ENCODE measurements at places on chromosomes 5 and 9.

DNA sequence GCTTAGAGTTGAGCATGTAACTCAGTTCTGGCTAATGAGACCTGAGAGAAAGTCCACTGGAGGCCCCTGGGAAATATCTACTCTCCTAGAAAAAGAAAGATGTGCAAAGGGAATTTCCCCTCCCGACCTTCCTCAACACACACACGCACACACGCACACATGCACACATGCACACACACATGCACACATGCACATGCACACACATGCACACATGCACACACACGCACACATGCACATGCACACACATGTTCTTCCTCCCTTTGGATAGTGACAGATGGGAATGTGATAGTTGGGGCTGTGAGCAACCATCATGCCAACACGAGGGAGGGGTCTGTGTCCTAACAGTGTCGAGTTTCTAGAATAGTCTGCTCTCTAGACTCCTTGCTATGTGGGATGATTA is 148.2 kb upstream of the EGFLAM start:
- H3K4me1 ChIP-seq = no peaks in the 10 kb centered on the region
- no peak for DNase-seq

DNA sequence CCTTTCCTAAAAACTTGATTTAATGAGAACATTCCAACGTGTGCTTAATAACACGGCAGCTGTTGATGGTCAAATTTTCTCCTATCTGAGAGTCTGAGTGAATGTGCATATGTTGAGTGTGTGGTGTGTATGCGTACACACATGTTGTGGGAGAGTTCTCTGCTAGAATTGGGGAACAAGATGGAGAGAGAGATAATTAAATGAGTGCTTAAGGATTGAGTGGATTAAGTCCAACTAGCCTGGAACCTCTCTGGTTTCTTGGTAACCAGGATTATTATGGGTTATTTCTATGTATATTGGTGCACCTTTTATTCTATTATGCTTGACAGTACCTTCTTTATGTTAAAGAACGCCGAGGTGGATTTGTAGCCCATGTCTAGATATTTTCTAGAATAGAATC is 36.4 kb upstream of the TNFAIP8 start:
- peak overlapping the region; percentile 19 for H3K4me3 ChIP-seq
- H3K27ac ChIP-seq = peak overlapping the region; percentile 81
- no peak for DNase-seq
- H3K27me3 ChIP-seq = no peaks in the 10 kb centered on the region
- H3K4me1 ChIP-seq = peaks cover 95% of the 10 kb centered on the region

DNA sequence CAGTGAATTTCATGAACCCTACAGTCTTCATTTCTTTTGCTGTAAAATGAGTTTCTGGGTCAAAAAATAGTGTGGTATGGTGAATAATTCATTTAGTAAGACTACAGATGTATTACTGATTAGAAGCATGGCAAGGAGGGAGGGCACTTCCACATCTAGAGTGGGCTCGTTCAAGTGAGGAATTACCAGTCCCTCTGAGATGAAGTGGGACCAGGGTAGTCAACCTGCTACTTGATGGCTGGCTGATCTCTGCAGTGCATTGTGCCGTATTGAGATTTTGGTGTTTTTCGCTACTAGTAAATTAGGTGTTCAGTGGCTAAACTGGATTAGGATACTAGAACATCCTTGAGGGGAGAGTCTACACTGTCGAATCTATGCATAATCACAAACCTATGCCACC is 10.8 kb downstream of the CDC37L1 start:
- no peaks in the 10 kb centered on the region for H3K27me3 ChIP-seq
- peaks cover 41% of the 10 kb centered on the region for H3K36me3 ChIP-seq
- peaks cover 14% of the 10 kb centered on the region for H3K4me1 ChIP-seq
- no peak overlapping the region for H3K27ac ChIP-seq

DNA sequence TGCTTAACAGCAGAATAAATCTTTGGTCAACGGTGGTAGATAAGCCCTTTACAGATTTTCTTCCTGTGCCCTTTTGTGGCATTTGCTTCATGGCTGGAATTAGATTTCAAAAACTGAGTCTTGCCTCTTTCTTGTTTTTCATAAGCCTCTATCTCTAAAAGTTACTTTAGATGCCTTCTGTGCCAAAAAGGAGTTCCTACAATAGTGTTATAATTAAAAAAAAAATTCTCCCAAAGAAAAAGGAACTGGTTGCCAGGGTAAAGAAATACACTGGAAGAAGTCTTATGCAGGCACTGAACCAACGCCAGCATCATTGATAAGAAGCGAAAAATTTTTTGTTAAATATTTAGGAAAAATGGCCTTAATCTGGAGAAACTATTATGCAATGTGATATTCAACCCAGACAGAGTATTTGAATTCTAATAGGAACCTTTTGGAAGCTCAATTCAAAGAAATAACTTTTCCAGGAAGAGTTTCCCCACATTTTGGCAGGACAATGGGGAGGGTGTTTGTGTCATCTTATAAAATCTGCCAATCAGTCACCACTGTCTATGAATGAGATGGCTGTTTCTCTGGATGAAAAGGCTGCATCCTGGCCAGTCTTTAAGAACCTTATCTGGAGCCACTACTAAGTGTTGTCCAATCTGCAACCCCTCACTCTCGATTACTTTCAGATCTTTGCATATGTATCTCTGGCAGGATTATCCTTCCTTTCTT is 608.1 kb downstream of the PDE4D start:
- H3K36me3 ChIP-seq = no peaks in the 10 kb centered on the region
- DNase-seq = no peak
- no peak overlapping the region for H3K4me3 ChIP-seq
- no peak overlapping the region for H3K27ac ChIP-seq

DNA sequence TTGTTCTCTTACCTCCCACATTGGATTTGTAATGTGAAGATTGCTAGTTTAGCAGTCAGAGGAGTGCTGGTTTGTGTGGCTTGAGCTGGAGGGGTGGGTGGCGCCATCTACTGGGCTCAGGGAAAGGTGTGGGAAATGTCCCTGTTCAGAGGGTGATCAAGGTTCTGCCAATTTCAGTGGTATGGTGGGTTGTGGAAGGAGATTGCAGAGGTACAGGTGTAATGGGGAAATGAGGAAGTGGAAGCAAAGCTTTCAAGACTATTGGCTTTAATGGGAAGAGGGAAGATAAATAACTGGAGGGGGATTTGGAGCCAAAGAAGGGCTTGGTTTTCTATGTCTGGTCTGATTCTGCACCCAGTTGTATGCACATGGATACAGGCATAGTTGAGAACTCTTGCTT is 76.4 kb downstream of the OSMR start:
- H3K4me3 ChIP-seq = no peak overlapping the region
- DNase-seq = peak; percentile 58
- H3K27me3 ChIP-seq = peaks cover 26% of the 10 kb centered on the region
- no peaks in the 10 kb centered on the region for H3K36me3 ChIP-seq
- H3K27ac ChIP-seq = no peak overlapping the region

GRCh38 chr9:68777070-68777763 is 72.2 kb downstream of the PIP5K1B start:
- H3K27ac ChIP-seq = no peak overlapping the region
- no peak overlapping the region for H3K4me3 ChIP-seq
- H3K27me3 ChIP-seq = peaks cover 5% of the 10 kb centered on the region

DNA sequence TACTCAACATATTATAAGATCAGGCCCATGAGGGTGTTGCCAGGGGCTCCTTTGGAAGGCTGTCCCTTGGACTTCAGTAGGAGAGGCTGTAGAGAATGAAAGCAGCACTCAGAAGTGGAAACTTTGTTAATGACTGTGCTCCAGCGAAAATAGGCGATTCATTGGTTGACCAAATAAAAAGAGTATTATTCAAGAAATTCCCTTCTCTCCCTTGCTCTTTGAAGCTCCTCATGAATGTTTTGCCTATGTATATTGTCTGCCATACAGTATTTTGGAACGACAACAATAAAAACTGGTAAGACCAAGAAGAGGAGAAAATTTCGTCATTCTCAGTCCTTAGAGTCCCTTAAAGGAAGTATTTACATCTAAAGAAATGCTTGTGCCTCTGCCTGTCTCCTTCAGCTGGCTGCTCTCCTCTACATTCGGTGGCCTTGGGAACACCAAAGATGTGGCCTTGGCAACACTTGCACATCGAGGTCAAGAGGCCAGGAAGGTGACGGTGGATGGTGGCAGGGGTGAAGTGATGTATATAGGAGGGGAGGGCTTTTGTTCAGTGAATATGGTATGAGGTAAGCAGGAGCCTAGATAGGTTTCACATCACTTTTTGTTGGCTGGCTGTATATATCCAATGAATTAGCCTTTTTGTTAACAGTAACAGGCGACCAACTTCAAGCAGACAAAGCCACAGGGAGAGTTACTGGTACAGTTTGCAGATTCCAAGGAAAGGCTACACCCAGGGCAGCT is 95.0 kb upstream of the ACTBL2 start:
- H3K27me3 ChIP-seq = peaks cover 5% of the 10 kb centered on the region
- DNase-seq = no peak
- no peak overlapping the region for H3K27ac ChIP-seq
- no peaks in the 10 kb centered on the region for H3K36me3 ChIP-seq

DNA sequence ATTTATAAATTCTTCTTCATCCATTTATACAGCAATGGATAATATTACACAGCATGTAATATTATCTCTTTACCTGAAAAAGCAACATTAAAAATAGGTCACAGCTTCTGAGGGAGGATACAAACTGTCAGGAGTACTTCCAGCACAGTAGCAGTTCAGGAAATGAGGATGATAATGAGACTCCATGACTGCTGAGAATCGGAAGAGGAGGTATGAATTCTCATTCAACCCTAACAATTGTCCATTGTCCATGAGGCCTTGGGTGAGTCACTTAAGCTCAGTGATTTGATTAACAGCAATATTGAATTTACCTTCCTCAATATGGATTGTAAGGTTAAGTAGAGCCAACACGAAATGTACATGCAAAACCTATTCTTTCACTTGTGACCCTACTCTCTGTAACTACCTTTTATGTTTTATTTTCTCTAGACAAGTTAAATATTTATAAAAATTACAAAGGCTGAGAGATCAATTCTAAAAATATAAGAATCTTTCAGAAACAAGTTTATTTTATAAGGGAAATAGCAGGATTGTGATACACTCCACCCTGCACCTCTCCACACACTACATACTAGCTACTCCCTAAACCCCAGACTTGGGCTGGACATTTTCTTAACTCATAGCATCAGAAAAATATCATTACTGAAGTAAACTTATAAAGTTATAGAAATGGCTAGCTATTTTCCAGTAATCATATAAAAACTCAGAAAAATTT is 159.1 kb upstream of the ACOT12 start:
- H3K27me3 ChIP-seq = no peaks in the 10 kb centered on the region
- no peak overlapping the region for H3K27ac ChIP-seq

DNA sequence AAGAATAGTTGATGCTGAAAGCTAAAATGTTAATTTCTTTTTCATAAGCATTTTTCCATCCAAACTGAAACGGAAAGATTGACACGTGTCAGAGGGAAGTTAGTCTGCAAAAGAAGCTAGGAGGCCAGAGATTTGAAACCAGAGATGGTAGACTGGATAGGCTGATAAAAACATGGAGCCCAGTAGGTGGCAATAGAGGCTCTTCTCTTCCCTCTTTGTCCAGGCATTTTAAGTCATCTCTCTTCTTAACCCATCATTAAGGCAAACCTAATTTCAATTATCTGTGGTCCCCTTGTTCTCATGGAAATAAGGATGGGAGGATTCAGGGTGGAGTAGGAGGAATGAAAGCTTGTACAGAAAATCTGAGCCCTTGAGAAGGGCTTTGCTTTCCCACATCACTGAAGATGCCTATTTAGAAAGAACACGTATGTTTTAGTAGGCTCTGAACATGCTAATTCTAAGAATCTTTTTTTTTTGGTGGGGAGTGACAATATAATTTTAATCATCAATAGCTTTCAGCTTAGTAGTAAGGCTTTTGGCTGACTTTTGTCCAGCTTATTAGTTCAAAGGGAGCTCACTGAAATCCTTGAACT is 66.6 kb downstream of the ZNF474 start:
- DNase-seq = no peak
- no peak overlapping the region for H3K4me3 ChIP-seq
- H3K27ac ChIP-seq = no peak overlapping the region
- H3K27me3 ChIP-seq = peaks cover 5% of the 10 kb centered on the region

- peaks cover 2% of the 10 kb centered on the region for H3K27me3 ChIP-seq
- no peaks in the 10 kb centered on the region for H3K4me1 ChIP-seq
- H3K27ac ChIP-seq = no peak overlapping the region
- no peaks in the 10 kb centered on the region for H3K36me3 ChIP-seq
- H3K4me3 ChIP-seq = no peak overlapping the region
These were observed 119.1 kb upstream of the COL5A1 start for GRCh38 chr9:134522502-134522848.

DNA sequence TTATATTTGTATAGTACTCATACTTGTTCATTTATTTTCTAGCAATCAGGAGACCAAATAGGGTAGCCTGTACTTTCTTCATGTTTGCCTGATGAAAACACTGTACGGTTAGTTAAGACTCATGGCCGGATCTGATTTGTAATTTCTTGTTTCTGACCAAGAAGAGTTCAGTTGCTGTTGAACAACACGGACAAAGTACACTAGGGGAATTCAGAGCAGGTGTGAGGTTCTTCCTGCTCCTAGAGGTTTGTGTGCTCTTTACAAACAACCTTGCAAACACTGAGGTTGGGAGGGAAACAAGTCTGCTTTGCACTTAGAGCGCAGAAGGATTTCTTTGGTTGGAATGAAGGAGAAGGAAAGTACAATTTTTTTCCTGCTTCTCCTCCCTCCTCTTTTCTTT is 69.7 kb downstream of the TRIO start:
- DNase-seq = no peak
- no peak overlapping the region for H3K27ac ChIP-seq
- no peaks in the 10 kb centered on the region for H3K36me3 ChIP-seq
- no peak overlapping the region for H3K4me3 ChIP-seq
- H3K27me3 ChIP-seq = peaks cover 17% of the 10 kb centered on the region
- peaks cover 5% of the 10 kb centered on the region for H3K4me1 ChIP-seq

- H3K27ac ChIP-seq = no peak overlapping the region
- H3K4me1 ChIP-seq = no peaks in the 10 kb centered on the region
- no peak for DNase-seq
- no peaks in the 10 kb centered on the region for H3K36me3 ChIP-seq
- no peak overlapping the region for H3K4me3 ChIP-seq
- peaks cover 5% of the 10 kb centered on the region for H3K27me3 ChIP-seq
These were observed 87.4 kb downstream of the PSD2 start for GRCh38 chr5:139882961-139883539.

DNA sequence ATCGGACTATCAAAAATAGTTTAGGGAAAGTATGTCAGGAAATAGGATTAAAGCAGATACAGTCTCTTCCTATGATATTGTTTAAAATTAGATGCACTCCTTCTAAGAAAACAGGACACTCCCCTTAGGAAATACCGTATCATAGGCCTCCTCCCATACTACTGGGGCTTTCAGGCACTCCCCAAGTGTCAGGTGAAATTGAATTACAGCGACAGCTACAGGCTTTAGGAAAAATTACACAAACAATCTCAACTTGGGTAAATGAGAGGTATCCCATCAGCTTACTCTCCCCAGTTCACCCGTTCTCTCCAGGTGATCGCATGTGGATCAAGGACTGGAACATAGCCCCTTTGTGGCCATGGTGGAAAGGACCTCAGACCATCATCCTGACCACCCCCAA is 110.4 kb upstream of the EPB41L4A start:
- no peak overlapping the region for H3K4me3 ChIP-seq
- no peaks in the 10 kb centered on the region for H3K27me3 ChIP-seq
- H3K4me1 ChIP-seq = no peaks in the 10 kb centered on the region
- H3K27ac ChIP-seq = no peak overlapping the region
- DNase-seq = no peak

- no peak for DNase-seq
- H3K27ac ChIP-seq = no peak overlapping the region
- H3K4me1 ChIP-seq = no peaks in the 10 kb centered on the region
- H3K4me3 ChIP-seq = no peak overlapping the region
- H3K27me3 ChIP-seq = no peaks in the 10 kb centered on the region
These were observed 68.7 kb downstream of the ACTL7B start for GRCh38 chr9:108786901-108787689.
